ENCODE measurements at places on chromosomes 1 and 21. TPM values are rescaled to one million over a fixed set of nuclear protein-coding genes. Genes with fewer than 3 reads are reported as not detected.
A peak's percentile ranks its signal among the peaks of the same experiment; 100 is the strongest.

IFI6 gene
- total RNA-seq, result 41.8 TPM

KCNK2 gene
- total RNA-seq, result 2.1 TPM

RIMKLA gene
- 2.2 TPM for total RNA-seq

DNAH14 gene
- total RNA-seq, result 15.3 TPM

OR14K1 gene
- total RNA-seq, result not detected

APCS gene
- 12.2 TPM for total RNA-seq

DNAI4 gene
- total RNA-seq, result 6.6 TPM

PODN gene
- 1.8 TPM for total RNA-seq

GRCh38 chr1:171286032-171286705 lies 27.8 kb upstream of the FMO4 start:
- H3K27me3 ChIP-seq, result no peaks in the 10 kb centered on the region
- H3K27ac ChIP-seq, result no peak overlapping the region
- H3K4me3 ChIP-seq, result no peak overlapping the region
- no peaks in the 10 kb centered on the region for H3K36me3 ChIP-seq
- H3K4me1 ChIP-seq, result no peaks in the 10 kb centered on the region

- H3K4me3 ChIP-seq, result no peak overlapping the region
- H3K36me3 ChIP-seq, result no peaks in the 10 kb centered on the region
- no peaks in the 10 kb centered on the region for H3K27me3 ChIP-seq
- H3K4me1 ChIP-seq, result no peaks in the 10 kb centered on the region
- H3K27ac ChIP-seq, result no peak overlapping the region
Observed at GRCh38 chr1:30376054-30376697, 347.2 kb downstream of the MATN1 start.

- no peaks in the 10 kb centered on the region for H3K4me1 ChIP-seq
- no peak within 1 kb of the TSS for H3K27ac ChIP-seq
- H3K27me3 ChIP-seq, result no peaks in the 10 kb centered on the region
- H3K4me3 ChIP-seq, result no peak within 1 kb of the TSS
- DNase-seq, result no peak
- H3K36me3 ChIP-seq, result no peaks in the 10 kb centered on the region
Observed at GRCh38 chr1:167518331-167518700, at the start of gene CD247. TSS of gene CD247 (minus strand) at chr1:167518529. CDS start at chr1:167518465, 64 bp downstream.

DNA sequence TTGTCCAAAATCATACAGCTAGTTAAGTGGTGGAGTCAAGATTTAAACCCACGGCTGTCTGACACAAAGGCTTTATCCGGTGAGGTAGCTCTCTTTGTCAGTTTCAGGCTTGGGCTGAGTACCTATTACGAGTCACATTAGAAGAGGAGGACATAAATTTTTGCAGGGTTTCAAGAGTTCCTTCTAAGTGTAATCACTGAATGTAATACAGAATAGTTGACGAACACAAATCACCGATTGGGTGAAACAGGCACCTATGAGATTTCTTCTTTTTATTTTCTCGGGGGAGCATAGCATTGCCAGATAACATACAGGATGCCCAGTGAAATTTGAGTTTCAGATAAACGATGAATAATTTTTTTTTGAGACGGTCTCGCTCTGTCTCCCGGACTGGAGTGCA lies 847 bp downstream of the PSMD4 start:
- H3K4me3 ChIP-seq, result peak overlapping the region; percentile 84
- H3K4me1 ChIP-seq, result no peaks in the 10 kb centered on the region
- no peak overlapping the region for H3K27ac ChIP-seq

DNA sequence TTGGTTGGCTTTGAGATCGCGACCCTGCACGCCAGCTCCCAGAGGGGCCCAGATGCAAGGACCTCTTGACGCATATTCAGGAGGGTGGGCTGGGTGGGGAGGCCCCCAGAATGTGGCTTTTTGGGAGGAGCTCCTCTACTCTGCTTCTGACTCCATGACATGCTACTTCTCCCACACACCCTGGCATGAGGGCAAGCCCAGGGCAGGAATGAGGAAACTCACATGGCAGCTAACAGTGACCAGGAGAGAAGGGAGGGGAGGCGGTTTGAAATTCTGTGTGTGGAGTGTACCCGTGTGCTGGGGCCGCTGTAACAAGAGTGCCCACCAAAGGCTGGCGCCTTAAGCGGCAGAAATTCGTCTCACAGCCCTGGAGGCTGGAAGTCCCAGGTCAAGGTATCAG lies 61.3 kb upstream of the GPR153 start:
- no peaks in the 10 kb centered on the region for H3K27me3 ChIP-seq
- DNase-seq, result no peak
- no peaks in the 10 kb centered on the region for H3K4me1 ChIP-seq
- H3K27ac ChIP-seq, result no peak overlapping the region

DNA sequence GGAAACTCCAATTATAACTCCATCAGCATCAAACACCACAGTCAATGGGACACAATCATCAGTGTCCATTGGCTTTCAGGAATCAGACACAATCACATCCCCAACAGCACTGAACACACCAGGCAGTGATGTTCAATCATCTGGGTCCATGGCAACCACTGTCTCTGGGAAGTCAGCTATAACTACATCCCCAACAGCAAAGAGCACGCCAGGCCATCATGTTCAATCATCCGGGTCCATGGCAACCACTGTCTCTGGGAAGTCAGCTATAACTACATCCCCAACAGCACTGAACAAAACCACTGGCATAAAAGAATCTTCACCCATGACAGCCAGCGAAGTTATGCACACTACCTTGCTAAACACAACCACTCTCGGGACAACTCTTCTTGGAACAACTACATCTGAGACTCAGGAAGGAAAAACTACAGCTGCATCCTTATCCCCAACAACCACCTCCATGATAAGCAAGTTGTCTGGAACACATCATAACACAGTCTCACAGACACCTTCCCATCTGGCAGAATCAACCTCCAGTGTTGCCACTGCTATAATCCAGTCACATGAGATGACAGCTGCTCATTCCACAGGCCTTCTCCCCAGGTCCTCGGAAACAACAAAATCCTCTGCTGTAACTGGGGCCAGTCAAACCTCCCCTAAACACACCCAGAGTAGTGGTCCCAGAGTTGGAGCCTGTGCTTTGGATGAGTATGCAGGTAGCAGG lies 19.9 kb downstream of the CATSPER4 start:
- H3K27me3 ChIP-seq, result no peaks in the 10 kb centered on the region
- H3K4me3 ChIP-seq, result no peak overlapping the region
- no peaks in the 10 kb centered on the region for H3K4me1 ChIP-seq
- no peak overlapping the region for H3K27ac ChIP-seq
- H3K36me3 ChIP-seq, result no peaks in the 10 kb centered on the region

- H3K4me1 ChIP-seq, result peaks cover 27% of the 10 kb centered on the region
- H3K4me3 ChIP-seq, result no peak overlapping the region
- H3K36me3 ChIP-seq, result no peaks in the 10 kb centered on the region
- no peak for DNase-seq
- no peak overlapping the region for H3K27ac ChIP-seq
Observed at GRCh38 chr1:164764333-164764732, 205.3 kb downstream of the PBX1 start.

DNA sequence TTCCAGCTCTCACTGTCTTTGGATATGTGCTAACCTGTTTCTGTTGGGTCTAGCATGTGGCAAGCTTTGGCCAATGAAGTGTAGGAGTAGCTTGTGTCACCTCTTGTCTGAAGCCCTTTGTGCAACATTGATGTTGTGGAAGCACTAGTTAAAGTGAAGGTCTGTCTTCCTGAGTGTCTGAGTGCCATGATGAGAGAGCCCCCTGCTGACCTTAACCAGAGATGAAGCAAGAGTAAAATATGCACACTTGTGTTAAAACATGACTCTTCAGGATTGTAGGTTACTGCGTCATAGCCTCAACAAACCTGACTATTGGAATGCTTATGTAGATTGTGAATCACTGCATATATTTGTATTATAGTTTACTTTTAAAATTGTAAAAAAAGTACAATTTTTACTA lies 103.7 kb downstream of the NCAM2 start:
- no peaks in the 10 kb centered on the region for H3K4me1 ChIP-seq
- no peak overlapping the region for H3K27ac ChIP-seq
- H3K4me3 ChIP-seq, result no peak overlapping the region

- no peak for DNase-seq
- H3K4me1 ChIP-seq, result no peaks in the 10 kb centered on the region
- no peak overlapping the region for H3K27ac ChIP-seq
- H3K27me3 ChIP-seq, result no peaks in the 10 kb centered on the region
- H3K4me3 ChIP-seq, result no peak overlapping the region
- H3K36me3 ChIP-seq, result no peaks in the 10 kb centered on the region
Observed at GRCh38 chr1:109479901-109480300, 3.8 kb upstream of the ATXN7L2 start.

- H3K36me3 ChIP-seq, result peaks cover 20% of the 10 kb centered on the region
- no peaks in the 10 kb centered on the region for H3K27me3 ChIP-seq
- no peak for DNase-seq
- no peaks in the 10 kb centered on the region for H3K4me1 ChIP-seq
Observed at GRCh38 chr1:64856553-64856952, 109.8 kb downstream of the JAK1 start.

DNA sequence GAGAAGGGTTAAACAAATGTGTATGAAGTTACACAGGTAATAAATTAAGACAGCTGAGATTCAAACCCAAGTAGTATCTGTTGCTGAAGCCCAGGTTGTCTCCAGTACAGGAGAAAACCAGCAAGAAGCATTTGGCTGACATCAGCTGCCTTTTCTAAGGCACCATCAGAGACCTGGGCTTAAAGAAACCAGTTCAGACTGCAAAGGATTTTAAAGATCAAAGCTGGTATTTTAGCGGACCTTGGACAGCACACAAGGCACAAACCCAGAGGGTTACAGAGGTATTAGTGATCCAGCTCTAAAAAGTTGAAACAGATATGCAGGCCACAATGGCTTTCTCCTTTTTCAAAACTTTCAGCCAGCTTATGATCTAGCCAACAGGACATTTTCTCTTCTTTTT lies 23.4 kb downstream of the BEND5 start:
- H3K4me1 ChIP-seq, result no peaks in the 10 kb centered on the region
- H3K27me3 ChIP-seq, result no peaks in the 10 kb centered on the region
- H3K36me3 ChIP-seq, result no peaks in the 10 kb centered on the region
- H3K4me3 ChIP-seq, result no peak overlapping the region
- no peak overlapping the region for H3K27ac ChIP-seq

DNA sequence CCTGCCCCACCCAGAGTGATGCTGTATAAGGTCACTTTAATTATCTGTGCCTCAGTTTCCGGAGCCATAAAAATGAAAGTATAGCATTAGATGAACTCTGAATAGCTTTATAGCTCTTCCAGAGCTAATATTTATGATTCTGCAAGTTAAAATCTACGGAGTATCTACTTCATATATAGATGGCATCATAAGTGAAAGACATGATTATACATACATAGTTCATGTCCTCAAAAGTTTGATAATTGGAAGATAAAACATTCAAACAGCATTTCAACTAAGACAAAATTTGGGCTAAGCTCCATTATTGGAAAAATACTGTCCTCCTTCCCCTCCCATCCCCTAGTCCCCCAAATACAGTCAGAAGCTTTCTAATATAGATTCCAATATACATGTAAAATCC lies 4.2 kb downstream of the AKT3 start:
- no peaks in the 10 kb centered on the region for H3K36me3 ChIP-seq
- no peaks in the 10 kb centered on the region for H3K27me3 ChIP-seq
- no peak overlapping the region for H3K27ac ChIP-seq
- no peaks in the 10 kb centered on the region for H3K4me1 ChIP-seq
- H3K4me3 ChIP-seq, result no peak overlapping the region
- DNase-seq, result no peak

GRCh38 chr21:37744551-37744950 lies 171.7 kb downstream of the KCNJ6 start:
- no peak overlapping the region for H3K4me3 ChIP-seq
- H3K4me1 ChIP-seq, result no peaks in the 10 kb centered on the region
- no peaks in the 10 kb centered on the region for H3K36me3 ChIP-seq
- H3K27me3 ChIP-seq, result no peaks in the 10 kb centered on the region
- H3K27ac ChIP-seq, result no peak overlapping the region

GRCh38 chr1:71083271-71083670 lies 2.4 kb upstream of the ZRANB2 start:
- no peak overlapping the region for H3K4me3 ChIP-seq
- H3K36me3 ChIP-seq, result no peaks in the 10 kb centered on the region
- no peak for DNase-seq

DNA sequence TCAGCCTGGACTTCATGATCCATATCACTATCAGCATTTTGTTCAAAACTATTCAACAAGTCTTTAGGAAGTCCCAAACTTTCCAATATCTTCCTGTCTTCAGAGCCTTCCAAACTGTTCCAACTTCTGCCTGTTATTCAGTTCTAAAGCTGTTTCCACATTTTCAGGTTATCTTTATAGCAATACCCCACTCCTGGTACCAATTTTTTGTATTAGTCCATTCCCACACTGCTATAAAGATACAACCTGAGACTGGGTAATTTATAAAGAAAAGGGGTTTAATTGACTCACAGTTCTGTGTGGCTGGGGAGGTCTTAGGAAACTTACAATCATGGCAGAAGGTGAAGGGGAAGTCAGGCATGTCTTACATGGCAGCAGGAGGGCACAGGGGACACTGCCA lies 18.3 kb upstream of the DNAH14 start:
- no peak for DNase-seq
- H3K36me3 ChIP-seq, result no peaks in the 10 kb centered on the region
- H3K4me3 ChIP-seq, result no peak overlapping the region
- no peaks in the 10 kb centered on the region for H3K27me3 ChIP-seq
- no peaks in the 10 kb centered on the region for H3K4me1 ChIP-seq
- H3K27ac ChIP-seq, result no peak overlapping the region

DNA sequence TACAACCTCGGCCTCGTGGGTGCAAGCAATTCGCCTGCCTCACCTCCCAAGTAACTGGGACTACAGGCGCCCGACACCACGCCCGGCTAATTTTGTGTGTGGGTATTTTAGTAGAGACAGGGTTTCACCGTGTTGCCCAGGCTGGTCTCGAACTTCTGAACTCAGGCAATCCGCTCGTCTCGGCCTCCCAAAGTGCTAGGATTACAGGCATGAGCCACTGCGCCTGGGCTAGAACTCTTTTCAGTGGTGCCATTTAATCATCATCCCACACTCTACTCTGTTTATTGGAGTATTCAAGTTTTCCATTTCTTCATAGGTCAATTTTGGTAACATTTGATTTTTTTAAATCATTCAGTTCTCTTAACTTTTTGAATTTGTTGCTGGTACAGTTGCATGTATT lies 101.3 kb downstream of the DHRS3 start:
- DNase-seq, result no peak
- H3K4me3 ChIP-seq, result no peak overlapping the region
- no peaks in the 10 kb centered on the region for H3K36me3 ChIP-seq
- H3K27me3 ChIP-seq, result no peaks in the 10 kb centered on the region

GRCh38 chr1:175174309-175175102 lies 18.1 kb downstream of the KIAA0040 start:
- H3K4me3 ChIP-seq, result no peak overlapping the region
- DNase-seq, result no peak
- no peaks in the 10 kb centered on the region for H3K27me3 ChIP-seq

DNA sequence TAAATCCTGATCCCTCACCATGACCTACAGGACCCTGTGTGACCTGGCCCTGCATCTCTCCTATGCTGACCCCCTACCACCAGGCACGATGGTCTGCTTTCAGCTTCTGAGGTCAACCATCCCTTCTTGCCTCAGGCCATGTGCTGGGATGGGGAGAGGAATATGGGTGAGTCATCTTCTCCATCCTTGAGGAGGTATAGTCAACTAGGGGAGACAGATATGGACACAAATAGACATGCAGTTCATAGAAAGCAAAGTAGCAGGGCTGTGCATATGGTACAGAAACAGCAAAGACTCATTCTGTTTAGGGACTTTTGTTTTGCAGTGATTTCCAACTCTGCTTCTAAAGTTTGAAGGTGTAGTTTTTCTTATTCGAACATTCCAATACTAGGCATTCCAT lies 250.8 kb upstream of the FGGY start:
- no peak overlapping the region for H3K4me3 ChIP-seq
- H3K27me3 ChIP-seq, result no peaks in the 10 kb centered on the region
- H3K27ac ChIP-seq, result no peak overlapping the region
- H3K4me1 ChIP-seq, result peaks cover 7% of the 10 kb centered on the region
- no peak for DNase-seq

- no peak overlapping the region for H3K4me3 ChIP-seq
- no peak for DNase-seq
- H3K27ac ChIP-seq, result no peak overlapping the region
- no peaks in the 10 kb centered on the region for H3K27me3 ChIP-seq
Observed at GRCh38 chr1:202282025-202282371, 59.7 kb downstream of the UBE2T start.

Data from pancreas (tissue), 10 donors.